ENCODE measurements at places on chromosomes 1 and 21.

DNA sequence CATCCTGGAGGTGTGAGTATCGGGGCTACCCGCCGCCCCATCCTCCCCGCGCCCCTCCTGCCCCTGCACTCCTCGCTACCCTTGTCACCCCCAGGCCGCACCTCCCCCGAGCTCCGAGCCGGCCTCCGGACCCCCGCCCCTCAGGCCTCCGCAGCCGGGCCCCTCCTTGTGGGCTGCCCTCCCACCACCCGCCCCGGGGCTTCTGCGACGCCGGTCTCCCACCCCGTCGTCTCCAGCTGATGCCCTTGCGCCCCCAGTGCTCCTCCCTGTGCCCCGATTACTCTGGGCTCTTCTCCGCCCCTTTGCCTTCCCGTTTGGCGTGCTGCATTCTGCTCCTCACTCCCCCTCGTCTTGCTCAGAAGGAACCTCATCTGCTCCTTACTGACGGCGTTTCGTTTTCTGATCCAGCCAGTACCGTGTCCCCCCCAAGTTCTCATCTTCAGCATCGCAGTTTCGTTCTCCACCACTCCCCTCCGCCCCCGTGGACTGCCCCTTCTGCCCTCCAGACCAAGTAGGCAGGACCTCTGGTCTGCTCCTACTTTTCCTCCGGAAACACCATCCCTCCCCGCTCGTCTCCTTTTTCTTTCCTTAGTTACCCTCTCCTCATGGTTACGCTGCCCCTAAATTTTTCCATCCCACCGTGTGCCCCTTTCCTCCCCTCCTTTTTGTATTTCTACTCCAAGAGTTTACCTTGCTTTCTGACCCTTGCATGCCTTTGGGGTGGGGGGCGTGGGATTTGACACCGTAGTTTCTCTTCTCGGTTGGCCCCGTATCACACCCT, 841 bp downstream of the SNX27 start:
- peak; percentile 65 for DNase-seq

- no peak for DNase-seq
Observed at GRCh38 chr1:192732787-192733186, 76.1 kb upstream of the RGS2 start.

DNA sequence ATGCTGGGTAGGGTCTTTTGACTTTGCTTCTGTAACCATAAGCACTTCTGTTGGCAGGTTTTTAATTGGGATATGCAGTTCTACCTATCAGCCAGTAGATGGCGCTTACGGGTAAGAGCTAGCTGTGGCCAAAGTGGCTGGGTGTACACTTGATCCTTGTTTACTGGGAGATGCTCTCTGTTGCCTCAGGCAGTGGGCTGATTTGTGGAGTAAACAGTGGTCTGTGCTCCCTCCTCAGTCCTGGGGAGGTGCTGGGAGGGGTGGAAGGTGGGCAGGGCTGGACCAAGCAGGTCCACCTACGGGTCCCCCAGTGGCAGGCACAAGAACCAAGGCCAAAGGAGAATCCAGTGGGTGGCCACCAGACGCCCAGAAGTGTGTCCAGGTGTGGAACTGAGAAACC, 43.4 kb downstream of the RALGPS2 start:
- DNase-seq, result peak; percentile 58

DNA sequence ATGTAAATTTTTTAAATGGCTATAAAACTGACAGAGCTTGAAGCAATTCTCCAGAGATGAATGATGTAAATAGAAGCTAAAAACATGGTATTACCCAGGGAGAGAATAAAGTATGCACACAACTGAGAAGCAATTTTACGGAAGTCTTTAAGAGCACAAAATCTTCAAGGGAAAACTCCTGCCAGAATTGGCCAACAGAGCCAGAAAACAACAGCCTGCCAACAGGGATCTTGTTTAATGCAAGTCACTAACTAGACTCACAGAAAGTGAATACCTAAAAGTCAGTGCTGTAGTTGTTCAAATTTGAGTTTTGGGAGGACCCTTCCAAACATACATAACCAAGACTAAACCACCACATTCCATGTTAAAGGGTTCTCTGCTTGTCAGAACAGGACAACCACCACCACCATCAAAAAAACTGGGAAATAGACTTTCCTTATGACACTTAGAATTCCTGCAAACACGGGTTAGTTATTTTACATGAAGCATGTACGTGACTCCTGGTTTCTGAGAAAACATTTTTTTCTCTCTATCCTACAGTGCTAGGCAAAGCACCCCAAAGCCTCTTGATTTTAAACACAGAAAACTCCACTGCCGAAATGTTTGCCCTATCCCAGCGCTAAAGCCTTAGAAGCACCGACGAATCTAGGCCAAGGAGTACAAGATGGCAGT, 1.6 kb downstream of the EPS15 start:
- DNase-seq, result peak; percentile 60

DNA sequence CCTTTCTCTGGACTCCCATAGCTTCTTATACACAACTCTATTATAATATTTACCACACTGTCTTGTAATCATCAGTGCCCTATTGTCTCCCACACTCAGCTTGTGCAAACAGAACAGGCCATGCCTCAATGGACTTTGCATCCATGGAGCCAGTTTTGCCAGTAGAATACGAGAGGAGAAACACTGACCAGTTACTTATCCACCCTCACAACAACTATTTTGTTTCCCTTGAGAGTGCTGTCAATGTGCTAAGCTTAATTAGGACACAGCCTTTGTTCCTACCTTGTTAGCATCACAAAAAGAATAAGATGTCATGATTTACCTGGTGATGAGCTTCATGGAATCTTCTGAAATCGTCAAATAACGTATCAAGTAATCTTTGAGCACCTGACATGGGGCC, 18.1 kb upstream of the LRRC52 start:
- DNase-seq, result no peak

GRCh38 chr1:225848030-225848955, 33.9 kb downstream of the TMEM63A start:
- peak; percentile 19 for DNase-seq

GRCh38 chr1:179178183-179178582, 51.3 kb downstream of the ABL2 start:
- DNase-seq, result peak; percentile 30

GRCh38 chr1:101060992-101061391, 35.4 kb upstream of the DPH5 start:
- no peak for DNase-seq

GRCh38 chr1:1121611-1122077, 5.8 kb upstream of the C1orf159 start:
- DNase-seq, result no peak

DNA sequence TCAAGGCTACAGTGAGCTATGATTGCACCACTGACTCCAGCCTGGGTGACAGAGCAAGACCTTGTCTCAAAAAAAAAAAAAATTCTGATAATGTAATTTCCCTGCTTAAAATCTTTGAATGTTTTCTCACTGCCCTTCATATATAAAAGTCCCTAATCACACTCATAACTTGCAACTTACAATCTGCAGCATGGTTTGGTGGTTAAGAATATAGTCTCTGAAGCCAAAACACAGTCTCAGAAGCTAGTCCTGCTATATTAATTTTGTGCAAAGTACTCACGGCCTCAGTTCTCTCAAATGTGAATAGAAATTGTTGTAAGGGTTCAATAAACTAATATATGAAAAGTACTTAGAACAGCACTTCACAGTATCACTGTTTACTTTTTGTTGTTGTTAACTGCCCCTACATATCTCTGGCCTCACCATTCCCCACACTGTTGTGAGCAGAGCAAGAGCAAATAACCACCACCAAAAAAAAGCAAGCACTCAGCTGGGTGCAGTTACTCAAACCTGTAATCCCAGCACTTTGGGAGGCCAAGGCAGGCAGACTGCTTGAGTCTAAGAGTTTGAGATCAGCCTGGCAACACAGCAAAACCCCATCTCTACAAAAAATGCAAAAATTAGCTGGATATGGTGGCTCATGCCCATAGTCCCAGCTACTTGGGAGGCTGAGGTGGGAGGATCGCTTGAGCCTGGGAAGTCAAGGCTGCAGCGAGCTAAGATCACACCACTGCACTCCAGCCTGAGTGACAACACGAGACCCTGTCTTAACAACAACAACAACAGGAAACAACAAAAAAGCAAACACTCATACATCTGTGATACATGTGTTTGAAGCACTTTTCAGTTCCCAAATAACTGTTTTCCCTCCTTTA, 22.4 kb downstream of the ASH1L start:
- no peak for DNase-seq

DNA sequence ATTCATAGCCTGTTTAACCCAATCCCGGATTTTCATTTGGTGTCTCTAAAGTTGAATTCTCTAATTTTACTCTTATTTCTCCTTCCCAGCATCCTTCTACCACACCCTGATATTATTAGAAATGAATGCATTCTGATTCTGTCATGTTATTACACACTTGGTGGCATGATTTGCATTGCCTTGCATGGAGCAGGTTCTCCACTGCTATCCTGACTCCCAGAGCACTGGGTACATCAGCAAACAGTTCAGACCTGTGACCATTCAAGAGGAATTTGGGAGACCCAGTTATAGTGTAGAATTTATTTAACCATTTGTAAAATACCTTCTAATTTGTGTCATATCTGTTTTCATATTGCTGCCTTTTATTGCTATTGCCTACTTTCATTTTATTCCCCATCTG, 2.6 kb downstream of the LRRC8B start:
- DNase-seq, result no peak

DNA sequence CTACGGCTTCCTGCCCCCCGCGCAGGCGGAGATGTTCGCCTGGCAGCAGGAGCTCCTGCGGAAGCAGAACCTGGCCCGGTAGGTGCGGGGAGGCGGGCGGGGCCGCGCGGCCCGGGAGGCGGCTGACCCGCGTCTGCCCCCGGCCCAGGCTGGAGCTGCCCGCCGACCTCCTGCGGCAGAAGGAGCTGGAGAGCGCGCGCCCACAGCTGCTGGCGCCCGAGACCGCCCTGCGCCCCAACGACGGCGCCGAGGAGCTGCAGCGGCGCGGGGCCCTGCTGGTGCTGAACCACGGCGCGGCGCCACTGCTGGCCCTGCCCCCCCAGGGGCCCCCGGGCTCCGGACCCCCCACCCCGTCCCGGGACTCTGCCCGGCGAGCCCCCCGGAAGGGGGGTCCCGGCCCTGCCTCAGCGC, 16.6 kb downstream of the NOC2L start:
- DNase-seq, result peak; percentile 67

DNA sequence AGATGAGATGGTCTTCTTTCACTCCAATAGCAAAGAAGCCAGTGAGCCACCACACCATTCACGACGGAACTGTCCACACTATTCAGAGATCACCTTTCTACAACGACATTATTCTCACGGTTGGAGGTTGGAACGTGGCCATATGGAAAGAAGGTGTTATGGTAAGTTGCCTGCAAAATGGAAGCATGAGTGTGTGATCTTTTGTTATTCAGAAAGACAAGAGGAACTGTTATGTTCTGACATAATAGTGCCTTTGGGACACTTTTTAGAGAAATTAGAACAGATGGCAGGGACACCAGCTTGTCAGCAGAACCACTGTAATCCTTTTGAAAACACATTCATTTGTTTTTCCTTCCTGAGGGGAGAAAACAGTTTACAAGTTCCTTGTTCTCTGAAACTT, 75.8 kb upstream of the MCOLN3 start:
- no peak for DNase-seq

DNA sequence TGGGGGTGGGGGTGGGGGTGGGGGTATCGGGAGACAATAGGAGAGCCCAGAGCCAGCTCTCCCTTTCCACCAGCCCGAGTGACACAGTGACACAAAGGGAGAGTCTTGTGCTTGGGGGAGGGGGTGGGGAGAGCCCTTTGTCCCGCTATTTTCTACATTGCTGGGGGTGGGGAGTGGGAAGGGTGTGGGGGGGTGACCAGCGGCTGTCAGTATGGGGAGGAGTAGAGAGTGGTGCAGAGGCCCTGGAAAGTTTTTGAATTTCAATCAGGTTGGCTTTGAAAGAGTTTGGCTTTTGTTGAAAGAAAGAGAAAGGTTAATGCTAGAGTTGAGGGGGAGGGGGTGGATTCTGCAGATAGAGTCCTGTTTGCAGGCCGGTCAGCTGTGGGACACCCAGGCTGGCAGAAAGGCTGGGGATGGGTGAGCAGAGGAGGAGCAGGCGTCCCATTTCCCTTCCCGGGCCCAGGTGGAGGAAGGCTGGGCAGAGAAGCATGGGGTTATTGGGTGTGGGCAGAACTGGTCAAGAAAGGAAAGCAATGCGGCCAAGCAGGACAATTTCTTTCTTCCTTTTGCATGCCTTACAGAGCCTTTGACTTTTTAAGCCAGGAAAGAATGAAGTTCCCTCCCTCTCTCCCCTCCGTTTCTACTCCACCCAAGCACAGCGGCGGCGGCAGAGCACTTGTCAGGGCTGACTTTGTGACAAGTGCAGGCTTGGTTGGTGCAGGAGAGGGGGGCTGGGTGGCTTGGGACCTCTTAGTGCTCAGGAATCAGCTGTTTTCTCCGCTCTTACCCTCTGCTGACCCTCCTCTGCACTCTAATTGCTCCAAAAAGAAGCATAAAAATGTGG, 96.2 kb downstream of the RNF220 start:
- DNase-seq, result no peak

- no peak for DNase-seq
Observed at GRCh38 chr1:64550510-64550909, 80.6 kb downstream of the CACHD1 start.

DNA sequence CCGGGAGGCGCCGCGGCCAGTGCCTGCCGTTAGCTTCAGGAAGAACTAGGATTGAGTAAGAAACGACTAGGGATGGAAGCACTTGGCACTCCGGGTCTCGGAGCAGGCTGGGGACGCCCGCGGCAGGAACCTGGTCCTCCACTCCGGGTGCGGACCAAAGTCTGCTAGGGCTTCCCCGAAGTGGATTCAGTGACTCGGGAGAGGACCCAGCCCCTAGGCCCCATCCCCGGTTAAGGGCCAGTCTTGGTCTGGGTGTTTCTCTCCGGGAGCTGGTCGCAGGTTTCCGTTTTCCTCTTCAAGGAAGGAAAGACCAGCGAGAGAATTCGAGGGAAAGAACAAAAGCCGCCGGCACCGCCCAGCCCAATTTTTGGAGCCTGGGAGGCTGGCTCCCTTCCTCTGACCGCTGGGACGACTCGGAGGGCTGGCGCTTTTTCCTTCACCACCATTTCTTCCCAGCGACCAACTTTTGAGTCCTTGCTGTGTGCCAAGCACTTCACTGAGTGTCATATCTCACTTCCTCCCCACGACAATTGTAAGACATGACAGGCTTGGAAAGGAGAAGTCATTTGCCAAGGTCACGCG, 16.8 kb upstream of the STMN1 start:
- peak; percentile 63 for DNase-seq

GRCh38 chr1:161172776-161173376, 4.4 kb downstream of the B4GALT3 start:
- peak; percentile 95 for DNase-seq

DNA sequence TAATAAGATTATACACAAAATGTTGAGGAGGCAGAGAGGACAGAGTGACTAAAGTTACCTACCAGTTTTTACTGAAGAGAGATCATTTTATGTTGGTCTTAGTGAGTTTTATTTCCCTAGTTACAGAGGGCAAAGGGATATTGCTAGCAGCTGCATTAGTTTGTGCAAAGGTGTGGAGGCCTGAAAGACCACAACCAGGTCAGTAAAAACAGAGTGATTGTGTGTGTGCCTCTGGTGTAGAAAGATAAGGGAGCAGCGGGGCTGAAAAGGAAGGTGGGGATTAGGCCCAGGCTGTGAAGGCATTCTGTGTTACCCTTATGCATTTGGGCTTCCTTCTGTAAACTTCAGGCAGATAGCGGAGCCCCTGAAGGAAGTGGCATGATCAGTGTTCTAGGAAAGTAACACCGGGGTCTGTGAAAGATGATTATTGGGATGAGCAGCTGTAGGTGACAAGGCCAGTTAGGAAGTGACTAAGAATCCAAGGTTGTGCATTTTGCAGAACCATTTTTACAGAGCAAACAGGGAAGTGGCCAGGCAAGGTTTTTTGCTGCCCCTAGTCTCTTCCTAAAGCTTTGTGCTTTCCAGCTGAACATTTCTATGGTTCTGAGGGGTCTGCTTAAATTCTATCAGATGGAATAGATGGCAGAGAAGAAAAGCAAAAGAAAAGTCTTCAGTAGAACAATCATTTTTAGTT, 3.7 kb downstream of the GADD45A start:
- no peak for DNase-seq

- DNase-seq, result peak; percentile 36
Observed at GRCh38 chr1:210647406-210648333, 319.0 kb downstream of the HHAT start.
